ENCODE measurements at places on chromosomes 12 and 14.

- DNase-seq, result no peak
These were observed 8.5 kb upstream of the SERPINA5 start for GRCh38 chr14:94572637-94573303.

DNA sequence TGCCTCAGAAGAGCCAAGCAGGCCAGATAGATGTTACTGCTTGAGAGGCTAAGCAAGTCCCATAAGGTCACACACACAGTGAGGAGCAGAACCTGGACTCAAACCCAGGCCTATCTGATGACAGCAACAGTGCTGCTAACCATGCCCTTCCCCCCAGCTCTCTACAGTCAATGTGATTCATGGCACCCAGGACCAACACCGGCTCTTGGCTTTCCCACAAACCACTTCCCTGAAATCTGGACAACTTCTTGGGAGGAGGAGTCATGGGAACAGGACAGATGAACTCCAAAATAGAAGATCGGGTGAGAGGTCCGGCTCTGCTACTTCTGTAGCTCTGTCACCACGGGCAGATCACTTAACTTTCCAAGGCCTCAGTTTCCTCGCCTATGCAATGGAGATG is 716 bp upstream of the PTGDR start:
- no peak for DNase-seq

DNA sequence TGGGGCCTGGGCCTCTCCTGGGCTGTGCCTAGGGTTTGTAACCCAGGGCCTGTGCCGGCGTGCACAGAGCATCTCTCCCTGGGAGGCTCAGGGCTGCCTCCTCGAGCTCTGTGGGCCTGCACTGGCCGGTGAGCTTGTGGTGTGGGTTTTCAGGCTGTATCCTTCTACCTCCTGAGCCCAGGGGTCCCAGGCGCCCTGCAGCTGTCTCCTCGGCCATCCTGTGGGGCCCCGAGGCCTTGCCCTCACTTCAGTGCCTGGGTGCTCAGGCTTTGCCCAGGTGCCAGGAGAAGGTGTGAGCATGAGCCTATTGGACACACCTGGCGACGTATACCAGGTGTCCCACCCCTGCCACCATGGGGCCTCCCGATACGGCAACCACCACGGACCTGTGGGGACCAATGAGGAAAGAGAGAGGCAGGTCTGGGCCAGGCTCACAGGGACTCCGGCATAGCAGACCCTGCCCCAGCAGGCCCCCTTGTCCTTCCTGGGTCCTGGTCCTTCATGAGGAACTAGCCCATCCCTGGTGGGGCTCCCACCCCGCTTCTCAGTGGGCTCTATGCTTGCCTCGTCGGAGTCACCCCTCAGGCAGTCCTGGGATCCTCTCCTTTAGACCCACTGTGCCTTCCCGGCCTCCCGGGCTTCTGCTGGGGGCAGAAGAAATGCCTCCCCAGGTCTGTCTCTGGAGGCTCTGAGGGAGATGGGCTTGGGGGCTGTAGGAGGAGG is 400.2 kb downstream of the TMEM121 start:
- DNase-seq, result no peak

- no peak for DNase-seq
These were observed 13.9 kb upstream of the OAS1 start for GRCh38 chr12:112892856-112893255.

DNA sequence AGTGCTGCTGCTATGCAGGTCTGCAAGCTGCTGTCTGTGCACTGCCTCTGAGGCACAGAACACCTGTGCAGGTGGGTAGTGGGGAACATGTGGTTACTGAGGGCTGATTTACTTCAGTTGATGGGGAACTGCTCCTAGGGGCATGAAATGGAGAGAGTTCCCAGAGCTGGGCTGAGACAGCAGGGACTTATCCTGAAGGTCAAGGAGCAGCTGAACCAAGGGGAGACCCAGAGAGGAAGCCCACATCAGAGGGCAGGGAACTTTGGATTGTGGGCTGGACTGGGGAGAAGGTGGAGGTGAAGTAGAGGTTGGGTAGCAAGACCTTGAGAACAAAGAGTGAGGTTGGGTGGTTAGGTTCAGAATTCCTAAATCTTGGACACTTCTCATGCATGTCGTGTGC is 311.9 kb downstream of the AACS start:
- no peak for DNase-seq

DNA sequence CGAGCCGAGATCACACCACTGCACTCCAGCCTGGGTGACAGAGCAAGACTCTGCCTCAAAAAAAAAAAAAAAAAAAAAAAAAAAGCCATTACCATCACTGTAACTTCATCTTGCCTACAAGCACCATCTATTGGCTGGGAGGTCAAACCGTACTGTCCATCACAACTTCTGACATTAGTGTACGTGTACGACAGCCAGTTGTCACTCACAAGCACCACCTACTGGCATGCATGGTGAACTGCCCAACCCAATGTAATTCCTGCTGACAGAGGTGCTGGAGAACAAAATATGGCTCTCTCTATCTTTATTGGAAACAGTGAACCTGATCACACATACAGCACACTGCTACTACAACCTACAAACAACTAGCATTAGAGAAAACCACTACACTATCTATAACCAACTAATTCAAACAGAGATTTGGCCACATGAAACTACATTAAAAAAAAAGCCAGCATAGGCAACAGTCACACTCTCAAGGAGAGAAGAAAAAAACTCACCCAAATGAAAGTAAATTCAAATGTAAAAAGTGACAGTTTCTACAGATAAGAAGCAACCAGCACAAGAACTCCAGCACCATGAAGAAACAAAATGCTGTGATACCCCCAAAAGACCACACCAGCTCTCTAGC is 82.3 kb downstream of the PUS7L start:
- DNase-seq, result no peak

- DNase-seq, result peak; percentile 6
These were observed 269.2 kb downstream of the ALG10 start for GRCh38 chr12:34291426-34291901.

DNA sequence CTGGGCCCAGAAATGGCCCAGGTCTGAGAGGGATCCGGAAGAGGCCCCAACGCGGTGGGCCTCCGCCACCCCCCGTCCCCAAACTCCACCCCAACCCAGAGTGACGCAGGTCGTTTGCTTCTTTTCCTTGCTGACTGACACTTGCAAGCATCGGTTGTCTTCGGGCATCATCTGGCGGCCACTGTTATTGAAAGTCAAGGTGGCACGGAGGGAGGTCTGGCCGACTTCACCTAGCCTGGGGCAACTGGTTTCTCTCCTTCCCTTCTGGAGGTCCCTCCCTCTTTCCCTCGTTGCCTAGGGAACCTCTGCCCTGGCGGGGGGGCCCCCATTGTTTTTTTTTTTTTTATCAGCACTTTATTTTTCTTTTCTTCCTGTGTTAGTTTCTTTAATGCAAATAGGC is 241.8 kb downstream of the ALG10 start:
- DNase-seq, result no peak

GRCh38 chr14:22539831-22540230 is 49.2 kb downstream of the DAD1 start:
- no peak for DNase-seq

DNA sequence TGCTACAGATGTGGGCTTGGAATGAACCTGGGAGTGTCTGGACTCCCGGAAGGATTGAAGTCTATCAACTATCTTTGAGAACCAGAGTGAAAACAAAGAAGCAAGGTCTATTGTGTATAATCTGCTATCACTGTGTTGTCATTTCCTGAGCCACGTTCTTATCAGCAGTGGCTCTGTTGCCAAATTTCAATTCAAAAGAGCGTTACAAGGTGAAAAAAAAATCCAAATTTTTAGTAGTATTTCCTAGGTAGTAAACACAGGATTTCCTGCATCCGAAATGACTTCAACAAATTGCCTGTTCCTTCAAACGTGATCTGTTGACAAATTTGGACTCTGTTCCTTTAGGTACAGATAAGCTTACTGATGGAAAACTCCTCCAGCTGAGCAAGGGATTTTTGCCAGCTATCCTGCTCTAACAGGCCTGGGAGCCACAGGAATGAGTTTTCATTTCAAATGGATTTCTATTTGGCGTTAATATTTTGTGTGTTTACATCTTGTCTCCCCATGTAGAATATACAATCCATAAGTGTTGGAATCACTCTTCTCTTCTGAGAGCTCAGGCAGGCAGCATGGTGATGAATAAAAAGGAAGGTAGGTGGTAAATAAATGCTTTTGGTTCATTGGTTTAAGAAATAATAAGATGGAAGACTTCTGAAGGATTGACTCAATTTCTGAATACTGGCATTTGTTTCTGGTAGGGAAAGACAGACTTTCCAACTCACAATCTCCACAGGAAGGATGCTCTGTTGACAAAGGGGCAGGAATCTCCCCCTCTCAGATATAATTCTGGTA is 58.5 kb downstream of the GPR135 start:
- DNase-seq, result no peak

- DNase-seq, result no peak
These were observed 534.1 kb downstream of the TMTC2 start for GRCh38 chr12:83220774-83221173.

- no peak for DNase-seq
These were observed 55.1 kb downstream of the ERH start for GRCh38 chr14:69342928-69343525.

DNA sequence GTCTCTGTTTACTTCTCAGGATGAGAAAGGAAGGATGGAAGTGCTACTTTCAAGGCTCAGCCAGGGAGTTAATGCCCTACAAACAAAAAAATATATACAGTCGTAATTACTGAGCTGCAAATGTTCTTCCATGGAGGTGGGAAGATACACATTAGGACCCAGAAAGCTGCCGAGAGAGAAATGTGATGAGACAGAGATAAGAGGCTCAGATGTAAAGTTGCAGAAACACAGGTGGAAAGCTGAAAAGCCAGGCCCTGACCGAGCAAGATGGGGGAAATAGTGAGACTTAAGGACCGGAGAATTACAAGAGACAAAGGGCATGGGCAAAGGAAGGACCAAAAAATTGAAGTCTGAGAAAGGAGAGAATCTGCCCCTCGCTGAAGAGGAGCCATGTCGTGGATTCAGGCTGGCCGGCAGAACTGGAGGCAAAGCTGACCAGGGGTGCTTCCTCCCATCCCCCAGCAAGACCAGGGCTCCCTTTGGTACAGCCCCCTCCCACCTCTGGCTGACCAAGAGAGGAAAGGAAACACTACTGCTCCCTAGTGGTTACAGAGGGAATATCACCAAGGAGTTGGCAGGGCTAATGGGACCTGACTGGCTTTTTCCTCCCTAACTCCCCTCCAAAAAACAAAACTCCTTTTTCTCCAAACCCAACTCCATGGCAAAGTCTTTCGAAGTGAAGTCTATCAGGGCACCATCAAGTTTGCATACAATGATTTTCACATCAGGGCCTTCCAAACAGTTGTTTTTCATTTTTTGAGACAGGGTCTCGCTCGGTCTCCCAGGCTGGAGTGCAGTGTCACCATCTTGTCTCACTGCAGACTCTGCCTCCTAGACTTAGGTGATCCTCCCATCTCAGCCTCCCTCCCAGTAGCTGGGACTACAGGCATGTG is 12.1 kb downstream of the ZFHX2 start:
- no peak for DNase-seq

GRCh38 chr14:105055334-105055733 is 9.9 kb downstream of the GPR132 start:
- no peak for DNase-seq

DNA sequence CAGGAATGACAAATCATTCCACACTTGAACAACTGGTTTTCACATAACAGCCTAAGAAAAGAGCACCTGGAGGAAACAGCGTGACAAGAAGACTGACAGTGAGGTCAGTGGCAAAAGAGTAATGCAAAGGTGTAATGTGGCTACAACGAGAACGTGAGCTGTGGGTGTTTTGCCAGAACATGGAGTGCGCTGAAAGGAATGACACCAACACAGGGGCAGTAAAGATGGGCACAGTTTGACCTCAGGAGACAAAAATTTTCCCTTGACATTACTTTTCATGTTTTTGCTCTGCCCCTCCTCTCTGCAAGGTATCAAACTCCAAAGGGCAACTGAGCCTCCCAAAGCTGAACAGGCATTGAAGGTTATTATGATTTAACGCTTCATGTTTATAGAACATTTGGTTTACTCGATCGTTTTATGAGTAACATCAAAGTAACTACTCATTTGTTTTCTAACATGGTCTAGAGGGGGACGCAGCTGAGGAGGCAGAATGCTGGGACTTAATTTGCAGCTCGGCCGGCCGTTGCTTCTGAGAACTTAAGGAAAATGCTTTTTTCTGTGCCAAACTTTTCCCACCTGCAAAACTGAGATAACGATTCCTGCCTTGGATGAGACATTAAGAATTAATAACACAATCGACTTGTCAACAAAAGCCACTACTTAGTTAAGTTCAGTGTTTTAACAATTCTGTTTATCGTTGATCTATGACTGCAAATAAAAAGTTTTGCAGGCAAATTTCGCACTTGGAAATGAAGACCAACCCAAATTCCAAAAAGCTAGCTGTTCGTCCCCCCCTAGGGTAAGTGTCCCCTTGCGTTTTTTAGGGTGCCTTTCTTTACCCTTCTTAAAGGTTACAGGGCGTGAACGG is 954 bp downstream of the HAUS4 start:
- DNase-seq, result no peak

DNA sequence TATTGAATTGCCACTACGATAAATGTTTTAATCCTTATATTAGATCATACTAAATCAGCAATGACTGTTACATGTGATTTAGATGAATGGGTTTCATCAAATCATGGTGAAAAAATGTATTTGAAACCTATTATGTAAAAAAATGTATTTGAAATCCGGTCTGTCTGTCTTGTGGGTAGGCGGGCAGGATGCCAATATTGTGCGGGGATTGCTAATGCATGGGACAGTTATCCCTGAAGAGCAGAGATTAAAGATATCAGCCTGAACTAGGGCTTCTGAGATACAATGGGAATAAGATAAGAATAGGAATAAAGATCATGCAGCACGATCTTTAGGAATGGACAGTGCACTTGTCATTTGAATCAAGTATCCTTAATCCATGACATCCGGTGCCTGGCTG is 134.0 kb downstream of the PRKCH start:
- DNase-seq, result no peak
